SIG-M5 (cell line): ENCODE measurements at places on chromosomes 3 and 15.

DNA sequence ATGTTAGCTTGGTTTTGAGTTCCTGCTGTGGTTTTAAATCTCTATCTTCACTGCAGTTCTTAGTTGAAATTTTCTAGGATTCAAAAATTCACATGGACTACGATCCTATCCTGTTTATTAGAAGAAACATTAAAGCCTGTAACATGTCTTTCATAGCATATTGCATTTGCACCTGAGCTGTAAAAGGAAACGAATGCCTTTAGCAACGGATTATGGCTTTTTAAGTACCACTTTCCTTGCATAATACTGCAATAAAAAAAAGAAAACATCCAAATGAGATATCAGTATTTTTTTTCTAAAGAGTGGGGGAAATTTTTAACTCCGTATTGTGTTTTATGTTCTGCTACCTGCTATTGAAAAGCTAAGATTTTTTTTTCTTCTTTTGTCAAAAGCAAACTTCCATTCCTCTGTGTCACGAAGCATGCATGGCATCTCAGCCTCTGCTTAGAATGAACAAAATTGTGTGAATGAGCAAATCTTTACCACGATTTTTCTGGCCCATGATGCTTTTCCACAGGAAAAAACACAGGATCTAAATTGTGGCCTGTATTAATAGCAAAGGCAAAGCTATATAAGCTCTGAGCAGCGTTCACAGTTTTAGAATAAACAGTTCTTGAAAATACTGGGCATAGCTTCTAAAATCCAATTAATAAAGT, 110.0 kb upstream of the CDIN1 start:
- DNase-seq = no peak

DNA sequence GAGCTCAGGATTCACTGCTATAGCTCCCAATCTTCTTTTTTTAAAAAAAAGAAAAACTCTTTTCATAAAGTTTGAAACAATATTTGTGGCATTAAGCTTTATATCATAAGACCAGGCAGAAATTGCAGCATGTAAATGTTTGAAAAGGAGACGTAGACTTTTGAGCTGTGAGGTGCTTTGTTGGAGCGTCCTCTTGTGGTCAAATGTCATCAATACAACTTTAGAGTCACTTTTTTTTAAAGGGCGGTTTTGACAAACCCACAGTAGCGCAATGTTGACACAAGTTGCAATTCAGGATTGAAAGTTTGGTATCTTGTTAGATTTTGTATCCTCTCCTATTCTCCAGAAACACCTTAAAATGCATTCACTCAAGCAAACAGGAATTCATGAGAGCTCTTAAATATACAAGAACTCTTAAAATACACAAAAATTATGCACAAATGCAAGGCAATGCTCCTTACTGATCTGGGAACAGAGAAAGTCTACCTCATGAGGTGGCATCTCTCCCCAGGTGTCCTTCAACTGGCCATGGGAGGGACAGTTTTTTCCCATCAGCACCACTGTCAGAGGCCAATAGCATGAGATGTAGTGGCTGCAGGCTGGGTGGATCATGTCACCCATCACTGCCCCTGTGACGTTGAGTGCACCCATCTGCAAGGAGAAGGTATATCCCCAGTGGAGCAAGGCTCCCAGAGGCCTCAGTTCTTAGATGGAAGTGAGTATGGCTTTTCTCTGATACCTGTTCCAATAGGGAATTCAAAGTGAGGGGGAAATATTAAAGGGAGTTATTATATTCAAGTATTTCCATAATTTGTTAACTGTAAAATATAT, 70.7 kb downstream of the ANXA2 start:
- no peak for DNase-seq

- DNase-seq = no peak
These were observed 186.5 kb upstream of the ONECUT1 start for GRCh38 chr15:52976516-52977075.

DNA sequence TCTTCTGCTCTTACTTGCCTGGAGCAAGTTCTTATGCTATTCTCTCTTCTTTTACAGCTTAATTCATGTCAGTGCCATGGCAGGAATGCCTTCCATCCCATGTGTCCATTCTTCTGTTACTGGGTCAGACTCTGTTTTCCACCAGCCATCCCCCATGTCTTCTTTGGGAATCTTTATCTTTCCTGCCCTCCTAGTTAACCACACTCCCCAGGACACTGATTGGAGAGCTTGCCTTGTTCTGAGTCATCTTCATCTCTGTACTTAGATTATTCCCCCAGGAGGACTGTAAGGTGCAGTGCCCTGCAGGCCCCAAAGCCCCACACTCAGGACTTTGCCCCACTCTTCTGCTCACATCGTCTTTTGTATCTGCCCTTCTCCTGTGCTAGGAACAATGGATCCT, 3.6 kb downstream of the ABHD17C start:
- DNase-seq = no peak

GRCh38 chr15:80026754-80027153, 32.7 kb upstream of the ZFAND6 start:
- DNase-seq = no peak

GRCh38 chr3:96865605-96866004, 51.2 kb downstream of the EPHA6 start:
- no peak for DNase-seq

GRCh38 chr3:177430653-177431052, 233.4 kb upstream of the TBL1XR1 start:
- DNase-seq = no peak

DNA sequence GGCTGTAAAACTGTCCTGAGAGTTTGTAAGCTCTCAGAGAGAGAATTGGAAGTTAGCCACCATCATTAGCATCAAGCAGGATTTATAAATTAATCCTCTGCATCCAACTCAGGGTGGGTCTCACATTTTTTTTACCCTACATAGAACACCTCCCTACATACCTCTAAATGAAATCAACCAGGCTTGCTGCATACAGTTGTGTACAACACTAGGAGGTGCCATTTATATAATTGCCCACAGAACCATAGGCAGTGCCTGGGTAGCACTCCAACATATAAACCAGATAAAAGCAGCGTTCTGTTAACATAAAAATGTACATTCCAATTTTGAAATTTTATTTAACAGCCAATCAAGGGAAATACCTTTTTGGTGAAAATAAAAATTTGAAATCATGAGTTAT, 48.2 kb upstream of the SELENOK start:
- DNase-seq = no peak

DNA sequence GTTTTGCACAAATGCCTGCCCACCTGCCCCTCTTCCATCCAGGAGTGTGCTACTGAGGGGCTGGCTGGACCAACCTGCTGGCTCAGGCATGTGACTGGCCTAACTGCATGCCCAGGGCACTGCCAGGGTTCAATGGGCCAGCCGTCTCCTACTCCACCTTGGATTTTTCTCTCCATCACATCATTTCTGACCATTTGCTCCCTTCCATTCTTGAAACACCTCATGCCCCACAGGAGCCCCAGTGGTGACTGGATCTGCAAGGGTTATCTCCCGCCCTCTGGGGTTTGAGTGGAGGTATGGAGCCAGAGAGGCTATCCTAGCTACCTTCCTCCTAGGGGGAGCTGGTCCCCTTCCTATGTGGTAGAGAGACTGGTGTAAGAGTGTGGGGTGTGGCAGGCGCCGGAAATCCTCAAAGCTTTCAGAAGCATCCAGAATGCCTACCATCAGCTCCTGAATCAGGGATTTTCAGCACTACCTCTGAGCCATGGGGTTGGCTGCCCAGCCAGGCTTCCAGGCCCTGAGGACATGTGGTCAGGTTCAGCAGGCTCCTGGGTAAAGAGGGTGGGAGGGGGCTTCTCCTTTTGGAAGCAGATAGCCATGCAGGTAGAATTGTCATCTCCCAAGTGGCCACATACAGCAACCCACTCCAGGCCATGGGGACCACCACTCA, 2.9 kb upstream of the MANF start:
- no peak for DNase-seq

GRCh38 chr15:85515212-85515611, 134.8 kb downstream of the AKAP13 start:
- DNase-seq = no peak

DNA sequence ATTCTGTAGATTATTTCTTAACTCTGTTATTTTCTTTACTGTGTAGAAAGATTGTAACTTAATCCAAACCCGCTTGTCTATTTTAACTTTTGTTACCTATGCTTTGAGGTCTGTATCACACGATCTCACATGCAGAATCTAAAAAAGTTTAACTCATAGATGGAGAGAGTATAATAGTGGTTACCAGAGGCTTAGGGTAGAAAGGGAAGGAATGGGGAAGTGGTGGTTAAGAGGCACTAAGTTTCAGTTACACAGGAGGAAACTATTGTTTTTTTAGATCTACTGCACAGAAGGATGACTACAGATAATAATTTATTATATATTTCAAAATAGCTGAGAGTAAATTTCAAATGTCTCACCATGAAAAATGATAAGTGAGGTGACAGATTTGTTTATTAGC, 515.2 kb downstream of the RSL24D1 start:
- DNase-seq = no peak

DNA sequence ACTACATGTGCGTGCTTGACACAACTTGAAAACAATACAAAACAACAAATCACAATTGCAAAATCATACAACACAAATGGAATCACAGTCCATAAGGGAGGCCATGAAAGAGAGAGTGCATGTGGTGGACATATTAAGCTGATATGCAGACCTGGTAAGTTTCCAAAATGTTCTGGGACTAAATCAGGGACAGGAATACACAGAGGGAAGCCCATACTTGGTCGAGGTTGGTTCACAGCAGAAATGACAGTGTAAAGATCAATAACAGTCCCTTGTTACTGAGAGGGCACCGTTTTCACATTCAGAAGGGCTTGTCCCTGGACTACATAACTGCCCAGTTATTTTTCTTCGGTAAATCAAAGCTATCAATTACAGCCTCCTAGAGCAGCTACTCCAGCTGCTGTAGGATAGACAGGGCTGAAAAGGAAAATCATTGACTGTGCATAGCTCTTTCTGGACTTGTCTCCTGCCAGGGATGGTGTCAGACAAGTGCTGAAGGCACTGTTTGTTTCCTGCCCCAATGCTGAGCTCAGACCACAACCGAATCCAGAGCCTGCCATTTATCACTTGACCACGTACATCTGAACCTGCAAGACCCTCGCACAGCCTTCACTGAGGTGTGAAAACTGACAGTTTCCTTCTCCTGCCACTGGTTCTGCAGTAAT, 79.5 kb upstream of the KCNMB2 start:
- DNase-seq = no peak

GRCh38 chr3:60403866-60404265, 847.4 kb downstream of the FHIT start:
- no peak for DNase-seq

DNA sequence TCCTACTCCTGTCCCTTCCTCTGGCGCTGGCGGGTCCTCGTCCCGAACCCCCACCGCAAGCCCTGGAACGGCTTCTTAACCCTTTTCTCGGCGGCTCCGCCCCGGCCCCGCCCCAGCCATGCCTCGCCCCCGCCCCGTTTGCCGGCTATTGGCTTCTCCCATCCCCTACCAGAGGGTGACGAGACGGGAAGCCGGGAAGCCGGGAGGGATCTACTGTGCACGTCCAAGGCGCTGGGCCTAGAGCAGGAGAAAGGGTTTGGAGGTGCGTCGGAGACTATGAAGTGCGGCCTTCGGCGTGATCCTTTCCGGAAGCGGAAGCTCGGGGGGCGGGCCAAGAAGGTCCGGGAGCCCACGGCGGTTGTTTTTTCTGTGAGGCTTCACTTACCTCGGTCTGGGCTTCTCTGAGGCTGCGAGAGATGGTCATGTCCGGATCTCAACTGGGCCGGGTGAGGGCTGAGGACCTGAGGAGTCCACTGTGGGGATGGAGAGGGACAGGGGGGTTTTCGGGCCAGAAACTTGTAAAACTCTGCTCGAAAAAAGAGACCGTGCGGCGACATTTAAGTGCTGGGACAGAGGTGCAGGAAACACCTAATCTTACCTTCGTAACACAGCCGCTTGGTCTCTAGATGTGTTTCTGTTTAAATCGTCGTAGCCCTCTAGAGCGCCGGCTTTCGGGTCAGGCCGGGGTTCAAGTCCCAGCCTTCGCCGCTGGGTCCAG, 21.4 kb downstream of the ROPN1B start:
- peak; percentile 32 for DNase-seq

DNA sequence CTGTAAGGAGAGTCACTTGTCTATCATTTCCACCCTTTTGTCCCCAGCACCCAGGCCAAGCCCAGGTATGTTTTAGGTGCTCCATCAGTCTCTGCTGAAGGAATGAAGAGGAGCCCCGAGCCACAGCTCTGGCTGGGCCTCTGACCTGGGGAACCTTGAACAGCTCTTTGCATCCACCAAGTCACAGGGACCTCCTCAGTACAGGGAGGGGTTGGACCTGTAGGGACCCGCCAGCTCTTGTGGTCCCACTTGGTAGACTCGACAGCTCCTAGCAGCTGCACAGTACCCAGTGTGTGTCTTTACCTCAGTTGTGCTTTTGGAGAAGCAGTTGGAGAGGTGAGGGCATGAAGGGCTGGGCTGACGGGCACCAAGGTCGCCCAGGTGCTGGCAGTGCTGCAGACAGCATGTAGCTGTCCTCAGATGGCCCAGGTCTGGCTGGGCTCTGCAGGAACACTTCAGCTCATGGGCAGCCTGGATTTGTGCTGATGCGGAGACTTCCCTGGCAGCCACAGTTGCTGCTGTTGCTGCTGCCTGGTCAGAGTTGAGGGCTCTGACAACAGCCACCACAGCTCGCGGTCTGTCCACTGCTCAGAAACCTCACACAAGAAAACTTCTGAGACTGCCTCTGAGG, 123.6 kb downstream of the CACNA1D start:
- no peak for DNase-seq

DNA sequence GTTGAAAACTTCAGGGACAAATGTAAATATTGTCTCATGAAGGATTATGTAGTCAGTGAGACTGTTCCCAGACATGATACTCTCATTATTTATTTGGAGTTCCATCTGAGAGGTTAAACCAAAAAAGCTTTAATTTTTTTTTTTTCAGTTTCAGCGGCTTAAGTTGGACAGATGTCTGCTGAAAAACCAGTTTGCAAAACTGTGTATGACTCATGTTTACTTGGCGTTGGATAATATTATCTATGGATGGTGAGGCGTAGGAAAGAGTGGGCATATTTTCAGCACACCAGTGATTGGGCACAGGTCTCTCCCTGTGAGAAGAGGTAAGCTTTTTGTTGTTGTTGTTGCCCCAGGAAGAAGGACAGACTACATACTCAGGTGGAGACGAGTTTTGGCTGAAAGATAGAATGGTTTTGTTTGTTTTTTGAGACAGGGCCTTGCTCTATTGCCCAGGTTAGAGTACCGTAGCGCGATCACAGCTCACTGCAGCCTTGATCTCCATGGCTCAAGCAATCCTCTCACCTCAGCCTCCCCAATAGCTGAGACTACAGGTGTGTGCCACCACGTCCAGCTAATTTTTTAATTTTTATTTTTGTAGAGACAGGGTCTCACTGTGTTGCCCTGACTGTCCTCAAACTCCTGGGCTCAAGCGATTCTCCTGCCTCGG, 16.4 kb upstream of the ANXA2 start:
- DNase-seq = no peak

GRCh38 chr15:77907824-77908751, 169.4 kb downstream of the TBC1D2B start:
- no peak for DNase-seq
